ENCODE measurements at places on chromosomes 13 and 19.
A peak's percentile ranks its signal among the peaks of the same experiment; 100 is the strongest.

- no peak for DNase-seq
Measured at GRCh38 chr19:1408300-1409203, 1.2 kb downstream of the DAZAP1 start.

DNA sequence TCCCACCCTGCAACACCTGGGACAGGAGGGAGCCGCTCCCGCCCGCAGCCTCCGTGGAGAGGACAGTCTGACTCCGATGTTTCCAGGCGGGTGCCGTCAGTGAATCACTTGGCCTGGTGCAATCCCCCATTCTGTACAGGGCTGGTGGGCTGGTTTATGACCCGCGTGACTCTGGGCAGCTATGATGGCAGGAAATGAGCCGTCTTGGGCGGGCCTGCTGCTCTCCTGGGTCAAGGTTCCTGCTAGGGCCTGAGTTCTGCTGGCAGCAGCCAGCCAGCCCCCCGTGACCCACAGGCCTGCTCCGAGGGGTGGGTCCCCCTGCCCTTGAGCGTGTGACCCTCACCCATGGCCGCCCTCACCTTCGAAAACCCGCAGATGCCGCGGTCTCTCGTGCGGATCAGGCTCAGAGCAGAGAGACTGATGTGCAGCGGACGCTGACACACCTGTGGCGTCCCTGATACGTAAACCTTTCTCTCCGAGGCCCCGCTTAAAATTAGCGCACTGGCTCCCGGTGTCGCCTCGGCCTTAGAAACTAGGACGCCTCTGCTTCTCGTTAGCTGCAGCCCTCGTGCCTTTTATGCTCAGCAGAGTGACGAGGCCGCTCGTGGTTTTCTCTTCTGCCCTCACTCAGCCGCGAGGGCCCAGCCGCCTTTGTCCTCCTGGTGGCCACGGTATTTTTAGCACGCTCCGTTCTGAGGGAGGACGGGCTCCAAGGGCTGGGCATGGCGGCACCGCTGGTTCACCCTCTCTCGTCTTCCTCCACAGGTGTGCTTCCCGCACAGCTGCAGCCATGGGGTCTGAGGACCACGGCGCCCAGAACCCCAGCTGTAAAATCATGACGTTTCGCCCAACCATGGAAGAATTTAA lies 63.4 kb downstream of the KDM4B start:
- DNase-seq: no peak

DNA sequence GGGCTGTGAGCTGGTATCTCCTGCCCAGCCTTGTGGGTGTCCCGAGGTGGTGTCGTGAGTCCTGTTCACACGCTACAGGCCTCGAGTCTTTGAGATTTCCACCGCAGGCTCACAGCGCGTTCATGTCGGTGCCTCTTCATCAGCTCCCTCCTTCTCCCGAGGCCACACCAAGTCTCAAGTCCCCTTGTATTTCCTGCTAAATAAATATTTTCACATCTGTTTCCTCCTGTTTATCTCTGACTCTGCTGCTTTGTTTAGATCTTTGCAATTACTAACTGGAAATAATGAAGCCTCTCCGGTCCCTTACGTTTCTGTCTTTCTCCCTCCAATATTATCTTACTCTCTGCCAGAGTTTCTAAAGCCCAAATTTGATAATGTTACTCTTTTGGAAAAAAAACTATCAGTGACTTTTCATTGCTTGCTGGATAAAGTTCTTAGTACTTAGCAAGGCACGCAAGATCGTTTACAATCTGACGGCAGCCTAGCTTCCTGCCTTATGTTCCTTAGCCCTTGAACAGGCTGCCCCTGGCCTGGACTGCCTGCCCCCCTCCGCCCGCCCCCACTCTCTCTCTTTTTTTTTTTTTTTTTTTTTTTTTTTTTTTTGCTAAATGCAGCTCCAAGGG lies 130.5 kb upstream of the RNF113B start:
- DNase-seq: no peak

DNA sequence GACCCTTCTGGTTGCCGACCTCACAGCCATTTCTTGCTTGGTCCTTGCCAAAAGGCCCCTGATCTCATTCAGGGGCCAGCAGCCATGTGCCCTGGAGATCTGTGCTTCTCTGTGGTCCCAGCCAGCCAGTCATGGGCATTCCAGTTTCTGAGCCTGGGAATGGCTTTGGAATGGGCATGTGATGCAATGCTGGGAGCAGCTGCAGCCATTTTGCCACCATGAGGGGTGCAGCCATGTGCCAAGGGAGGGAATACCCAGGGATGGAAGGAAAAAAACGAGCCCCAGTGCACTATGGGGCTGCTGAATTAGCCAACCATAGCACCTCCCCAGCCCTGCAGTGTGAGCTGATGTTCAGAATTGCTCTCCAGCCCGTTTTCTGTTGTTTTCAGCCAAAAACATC lies 26.3 kb downstream of the F2RL3 start:
- DNase-seq: no peak

GRCh38 chr19:18704054-18704453 lies 20.6 kb downstream of the CRTC1 start:
- no peak for DNase-seq

- DNase-seq: no peak
Measured at GRCh38 chr19:51501594-51502263, at the start of gene SIGLEC12. Gene SIGLEC12, minus strand, starts transcription at chr19:51501800. Its CDS starts 67 bp downstream, at chr19:51501733.

DNA sequence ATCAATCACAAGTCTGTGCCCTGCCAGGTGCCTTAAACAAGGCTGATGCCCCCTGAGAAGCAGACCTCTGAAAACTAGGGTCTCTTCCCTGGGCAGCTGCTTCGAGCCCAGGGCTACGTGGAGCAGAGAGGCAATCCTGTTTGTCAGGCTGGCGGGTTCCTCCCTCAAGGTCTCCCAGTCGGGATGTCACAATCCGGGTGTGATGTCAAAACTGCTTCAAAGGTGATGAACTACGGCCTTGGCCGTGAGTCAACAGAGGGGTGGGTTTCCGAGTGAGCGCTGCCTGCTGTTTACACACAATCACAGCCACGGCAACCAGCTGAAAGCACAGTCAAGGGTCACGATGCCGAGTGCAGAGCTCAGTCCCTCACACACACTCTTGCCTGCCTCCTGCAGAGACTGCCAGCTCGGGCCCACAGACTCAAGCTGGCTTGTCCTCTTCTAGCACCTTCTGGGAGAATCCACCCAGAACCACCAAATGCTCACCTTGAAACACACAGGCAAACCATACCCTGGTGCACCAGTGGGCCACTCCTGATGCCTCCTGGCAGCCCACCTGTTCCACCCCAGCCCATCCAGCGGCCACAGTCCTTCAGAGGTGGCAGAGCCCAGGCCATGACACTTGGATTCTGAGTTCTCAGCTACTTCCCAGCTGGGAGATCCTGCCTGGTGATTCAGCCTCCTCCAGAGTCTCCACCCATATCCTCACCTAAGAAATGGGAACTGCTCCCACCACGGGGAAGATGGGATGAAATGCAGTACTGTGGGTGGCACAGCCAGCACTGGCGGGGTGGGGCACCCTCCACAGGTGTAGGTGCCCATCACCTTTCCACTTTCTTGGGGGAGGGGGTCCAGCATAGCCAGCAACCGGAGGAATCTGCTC lies 6.8 kb downstream of the ELL start:
- peak; percentile 8 for DNase-seq

GRCh38 chr19:18140473-18140872 lies 12.5 kb upstream of the PIK3R2 start:
- no peak for DNase-seq

DNA sequence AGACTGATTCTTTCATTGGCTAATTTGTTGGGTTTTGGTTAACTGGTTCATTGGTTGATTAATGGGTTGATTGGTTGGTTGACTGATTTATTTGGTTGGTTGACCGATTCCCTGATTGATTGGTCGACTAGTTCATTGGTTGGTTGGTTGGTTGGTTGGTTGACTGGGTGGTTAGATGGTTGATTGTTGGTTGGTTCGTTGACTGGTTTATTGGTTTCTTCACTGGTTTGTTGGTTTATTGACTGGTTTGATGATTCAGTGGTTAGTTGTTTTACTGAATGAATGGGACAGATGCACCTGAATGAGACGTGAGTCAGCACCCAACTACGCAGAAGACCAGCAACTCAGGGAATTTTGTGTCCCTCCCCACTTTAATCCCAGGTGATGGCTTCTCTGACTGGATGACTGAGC lies 2.7 kb upstream of the NUP62 start:
- no peak for DNase-seq

All from NCI-H1105 treated with DMSO at 0.1 percent for 48 hours (cell line).